ENCODE measurements at places on chromosomes 2 and 18. TPM values are rescaled to one million over a fixed set of nuclear protein-coding genes. Genes with fewer than 3 reads are reported as not detected.

UPP2 gene
- polyA plus RNA-seq: not detected

UGT1A3 gene
- not detected for polyA plus RNA-seq

CNGA3 gene
- 0.23 TPM for polyA plus RNA-seq

KIF1A gene
- polyA plus RNA-seq: 32.4 TPM

HOXD13 gene
- polyA plus RNA-seq: not detected

IL36G gene
- not detected for polyA plus RNA-seq

KLHL41 gene
- 2.7 TPM for polyA plus RNA-seq

MAP3K19 gene
- polyA plus RNA-seq: not detected

NYAP2 gene
- 0.04 TPM for polyA plus RNA-seq

TRAPPC12 gene
- polyA plus RNA-seq: 97.5 TPM

GPR55 gene
- not detected for polyA plus RNA-seq

ALPG gene
- not detected for polyA plus RNA-seq

RNPEPL1 gene
- 195 TPM for polyA plus RNA-seq

MROH2A gene
- not detected for polyA plus RNA-seq

GPAT2 gene
- 5.0 TPM for polyA plus RNA-seq

All from pancreas (tissue), 10 donors.